ENCODE measurements at places on chromosomes 5 and 9.

GRCh38 chr5:32531885-32532520 is 53.4 kb upstream of the SUB1 start:
- peak; percentile 30 for DNase-seq

GRCh38 chr9:71624728-71625127 is 143.6 kb downstream of the CEMIP2 start:
- DNase-seq, result no peak

GRCh38 chr5:1032551-1033027 is 24.0 kb downstream of the NKD2 start:
- no peak for DNase-seq

GRCh38 chr9:100083448-100084127 is 15.2 kb downstream of the ERP44 start:
- no peak for DNase-seq

DNA sequence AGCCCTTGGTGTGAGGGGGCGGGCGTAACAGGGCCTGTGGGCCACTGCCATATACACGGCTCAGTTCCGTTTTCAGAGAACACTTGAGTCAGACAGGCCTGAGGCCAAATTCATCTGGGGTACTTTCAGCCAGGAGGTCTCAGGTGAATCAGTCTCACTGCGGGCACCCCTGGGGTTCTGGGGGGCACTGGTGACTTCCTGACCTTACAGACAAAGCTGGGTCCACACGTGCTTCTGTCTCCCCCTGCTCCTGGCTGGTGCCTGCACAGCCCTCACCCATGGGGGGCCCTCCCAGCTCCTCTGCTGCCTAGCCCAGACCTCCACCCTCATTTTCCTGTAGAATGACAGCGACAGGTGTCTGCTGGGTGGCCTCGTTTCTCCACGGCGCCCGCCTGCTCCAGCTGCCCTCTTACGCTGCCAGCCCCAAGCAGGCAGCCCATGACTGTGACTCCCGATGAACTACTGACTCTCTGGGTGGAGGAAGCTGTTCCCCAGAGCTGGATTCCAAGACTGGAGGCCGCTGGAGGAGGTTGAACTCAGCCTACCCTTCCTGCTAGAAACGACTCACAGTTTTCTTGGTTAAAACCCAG is 374.1 kb upstream of the IRX4 start:
- no peak for DNase-seq

DNA sequence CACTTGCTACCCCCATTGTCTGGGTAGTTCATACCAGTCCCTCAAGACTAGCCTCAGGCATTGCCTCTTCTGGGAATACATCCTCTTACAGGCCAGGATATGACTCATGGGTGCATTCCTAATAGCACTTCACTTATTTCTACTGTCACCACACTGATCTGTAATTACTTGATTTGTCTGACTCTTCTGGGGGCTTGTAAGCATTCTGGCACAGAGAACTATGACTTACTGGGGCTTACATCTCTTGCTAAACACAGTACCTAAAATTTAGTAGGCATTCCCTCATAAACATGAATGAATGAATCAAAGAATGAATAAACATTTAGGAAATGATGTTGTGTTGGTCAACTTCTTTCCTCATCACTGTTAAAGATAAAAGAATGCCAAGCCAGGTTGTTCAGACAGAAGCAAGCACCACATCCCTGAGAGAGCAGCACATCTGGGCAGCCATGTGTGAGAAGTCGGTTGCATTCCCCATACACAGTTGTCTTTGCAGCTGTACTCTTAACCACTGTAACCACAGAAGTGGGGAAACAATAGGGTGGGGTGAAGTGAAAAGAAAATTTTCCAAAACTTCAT is 27.6 kb downstream of the IL7R start:
- DNase-seq, result no peak

- no peak for DNase-seq
These were observed 23.6 kb downstream of the ATG10 start for GRCh38 chr5:81995407-81995806.

GRCh38 chr5:157443041-157443549 is 16.9 kb upstream of the NIPAL4 start:
- DNase-seq, result no peak

- DNase-seq, result no peak
These were observed 123.5 kb upstream of the LMX1B start for GRCh38 chr9:126490214-126490631.

GRCh38 chr9:20191228-20191840 is 402.5 kb upstream of the SLC24A2 start:
- no peak for DNase-seq

GRCh38 chr5:98774192-98775033 is 950 bp downstream of the RGMB start:
- peak; percentile 37 for DNase-seq

GRCh38 chr9:113274474-113275156 is 757 bp downstream of the CDC26 start:
- peak; percentile 61 for DNase-seq

GRCh38 chr5:172199446-172199845 is 5.5 kb downstream of the EFCAB9 start:
- no peak for DNase-seq

DNA sequence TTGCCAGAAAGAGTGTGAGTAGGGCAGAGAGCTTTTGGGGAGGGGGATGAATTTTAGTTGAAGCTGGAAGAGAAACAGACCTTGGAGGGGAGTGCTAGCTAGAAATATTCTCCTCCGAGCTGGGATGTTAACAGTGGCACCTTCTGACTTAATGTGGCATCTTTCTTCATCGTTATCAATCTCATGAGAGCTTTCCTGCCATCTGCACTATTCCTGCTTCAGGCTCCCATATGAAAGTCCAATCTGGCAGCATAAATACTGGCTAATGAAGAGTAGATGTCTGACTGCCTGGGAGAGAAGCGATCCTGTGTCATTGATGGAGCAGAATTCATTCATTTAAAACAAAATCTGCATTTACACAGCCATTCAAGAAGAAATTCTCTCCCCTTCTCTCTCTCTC is 284.5 kb downstream of the TMEM38B start:
- DNase-seq, result peak; percentile 46

GRCh38 chr5:72326306-72326649 is 6.1 kb downstream of the PTCD2 start:
- DNase-seq, result peak; percentile 16

- DNase-seq, result no peak
These were observed 144.9 kb downstream of the BARX1 start for GRCh38 chr9:93810028-93810971.

- DNase-seq, result no peak
These were observed 288.3 kb upstream of the CDH18 start for GRCh38 chr5:20276061-20276958.

DNA sequence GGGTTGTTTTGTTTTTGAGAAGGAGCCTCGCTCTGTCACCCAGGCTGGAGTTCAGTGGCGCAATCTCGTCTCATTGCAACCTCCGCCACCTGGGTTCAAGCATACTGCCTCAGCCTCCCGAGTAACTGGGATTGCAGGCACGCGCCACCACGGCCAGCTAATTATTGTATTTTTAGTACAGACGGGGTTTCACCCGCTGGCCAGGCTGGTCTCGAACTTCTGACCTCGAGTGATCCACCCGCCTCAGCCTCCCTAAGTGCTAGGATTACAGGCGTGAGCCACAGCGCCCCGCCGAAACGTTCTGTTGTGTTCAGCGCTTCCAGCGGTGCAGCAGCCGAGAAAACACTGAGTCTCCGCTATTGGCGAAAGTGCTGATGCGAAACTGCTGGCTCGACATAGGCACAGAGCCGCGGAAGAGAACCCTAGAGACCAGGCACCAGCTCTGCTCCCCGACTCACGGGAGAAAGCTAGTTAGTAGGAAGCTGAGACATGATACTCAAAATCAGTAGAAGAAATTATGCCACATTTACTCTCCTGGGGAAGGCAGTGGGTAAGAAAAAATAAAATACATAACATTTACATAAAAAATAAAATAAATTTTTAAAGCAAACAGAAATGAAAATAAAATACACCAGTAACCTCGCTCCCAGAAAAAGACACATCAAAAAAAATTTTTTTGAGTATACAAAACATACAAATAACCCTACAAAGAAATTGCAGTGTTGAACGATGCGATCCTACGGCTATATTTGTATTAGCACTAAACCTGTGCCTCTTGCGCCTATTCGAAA is 31.6 kb downstream of the ANXA2R start:
- DNase-seq, result peak; percentile 92

DNA sequence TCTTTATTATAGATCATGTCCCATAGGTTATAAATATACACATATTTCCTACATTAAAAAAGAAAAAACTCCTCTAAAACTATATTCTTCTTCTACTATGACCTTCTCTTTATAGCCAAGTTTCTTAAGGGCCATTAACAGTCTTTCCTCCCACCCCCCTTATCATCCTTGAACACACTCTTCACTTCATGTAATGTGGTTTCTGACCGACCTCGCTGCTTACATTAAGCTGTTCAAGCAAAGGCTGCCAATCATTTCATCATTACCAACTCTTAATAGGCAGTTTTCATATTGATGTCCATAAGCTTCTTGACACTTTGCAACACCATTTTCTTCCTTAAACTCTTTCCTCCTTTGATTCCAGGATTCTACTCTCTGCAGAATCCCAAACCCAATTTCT is 283.0 kb upstream of the PCSK5 start:
- no peak for DNase-seq

DNA sequence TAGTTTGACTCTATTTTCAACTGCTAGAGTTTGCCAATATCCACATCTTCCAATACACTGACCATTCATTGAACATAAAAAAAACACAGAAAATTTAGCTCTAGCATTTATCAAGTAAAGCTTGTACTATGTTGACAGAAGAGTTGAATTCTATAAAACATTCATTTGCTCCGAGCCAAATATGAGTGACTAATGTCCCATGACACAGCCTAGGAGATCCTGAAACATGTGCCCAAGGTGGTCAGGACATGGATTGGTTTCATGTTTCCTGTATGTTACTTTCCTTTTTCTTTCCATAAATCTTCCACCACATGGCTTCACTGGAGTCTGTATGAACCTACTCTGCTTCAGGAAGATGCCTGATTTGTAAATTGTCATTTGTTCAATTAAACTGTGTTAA is 122.4 kb upstream of the PRDM9 start:
- DNase-seq, result no peak

Data from NCI-H2171 (cell line).